COLO829 (cell line): ENCODE measurements at places on chromosomes 7 and 10.
A peak's percentile ranks its signal among the peaks of the same experiment; 100 is the strongest.

GRCh38 chr7:31171216-31171785, 119.2 kb downstream of the ADCYAP1R1 start:
- no peak for DNase-seq

- no peak for DNase-seq
Observed at GRCh38 chr7:81990395-81990794, 220.5 kb upstream of the HGF start.

GRCh38 chr7:137992104-137992549, 9.8 kb downstream of the CREB3L2 start:
- no peak for DNase-seq

DNA sequence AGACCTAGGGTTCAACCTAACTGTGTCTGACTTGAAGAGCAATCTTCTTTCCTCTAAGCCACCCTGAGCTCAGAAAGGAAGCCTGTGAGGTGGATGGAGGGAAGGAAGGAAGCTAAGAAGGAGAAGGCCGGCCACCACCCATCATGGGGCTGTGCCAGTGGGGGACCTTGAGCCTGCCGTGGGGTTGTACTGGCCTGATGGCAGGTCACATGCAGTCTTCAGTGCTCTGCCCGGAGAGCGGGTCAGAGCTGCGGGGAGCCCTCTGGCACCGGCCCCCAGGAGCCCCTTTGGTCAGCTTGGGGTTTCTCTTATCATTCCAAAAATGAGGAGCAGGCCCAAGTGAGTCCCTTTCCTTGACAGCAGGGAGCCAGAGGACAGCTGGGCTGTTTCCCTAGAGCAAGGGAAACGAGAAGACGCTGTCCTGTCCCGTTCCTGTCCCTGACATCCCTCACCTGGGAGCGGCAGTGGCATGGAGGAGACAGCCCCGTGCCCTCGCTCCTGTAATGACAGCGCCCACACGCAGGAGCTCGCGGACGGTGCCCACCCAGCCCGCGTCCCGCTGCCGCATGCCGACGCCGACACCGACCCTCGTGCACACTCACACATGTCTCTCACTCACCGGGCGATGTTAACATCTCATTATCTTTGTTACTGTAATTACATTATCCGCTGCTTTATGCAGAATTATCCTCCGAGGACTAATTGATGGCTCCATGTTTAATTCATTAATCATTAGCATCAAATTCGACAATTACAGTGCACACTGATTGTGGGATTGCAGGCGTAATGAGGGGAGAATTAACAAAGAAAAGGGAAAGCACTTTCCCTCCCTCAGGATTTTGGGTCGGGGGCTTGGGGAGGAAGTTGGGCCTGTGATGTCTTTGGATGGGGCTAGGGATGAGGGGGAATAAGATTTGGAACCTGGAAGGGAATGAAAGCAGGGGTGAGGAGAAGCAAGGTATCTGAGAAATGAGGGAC, 31.3 kb downstream of the GBX1 start:
- no peak for DNase-seq

- no peak for DNase-seq
Observed at GRCh38 chr10:129760416-129760815, 203.7 kb downstream of the EBF3 start.

GRCh38 chr7:149845257-149845980, 7.2 kb downstream of the ZNF862 start:
- no peak for DNase-seq

DNA sequence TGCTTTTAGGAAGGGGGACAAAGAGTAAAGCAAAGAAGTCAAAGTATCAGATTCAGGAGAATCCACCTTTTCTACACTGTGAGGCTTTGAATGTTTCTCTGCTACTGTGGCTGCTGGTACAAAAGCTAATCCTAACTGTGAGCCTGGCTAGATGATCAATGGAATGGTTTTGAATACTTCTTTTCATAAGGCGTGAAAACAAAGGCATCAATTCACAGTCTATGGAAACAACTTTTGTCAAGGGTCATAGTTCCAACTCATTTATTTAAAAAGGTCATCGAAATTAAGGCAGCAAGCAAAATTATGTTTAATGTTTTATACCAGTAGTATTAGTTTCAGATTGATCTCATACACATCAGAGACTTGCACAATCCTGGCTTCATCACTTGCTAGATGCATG, 118.1 kb downstream of the CTTNBP2 start:
- peak; percentile 40 for DNase-seq

DNA sequence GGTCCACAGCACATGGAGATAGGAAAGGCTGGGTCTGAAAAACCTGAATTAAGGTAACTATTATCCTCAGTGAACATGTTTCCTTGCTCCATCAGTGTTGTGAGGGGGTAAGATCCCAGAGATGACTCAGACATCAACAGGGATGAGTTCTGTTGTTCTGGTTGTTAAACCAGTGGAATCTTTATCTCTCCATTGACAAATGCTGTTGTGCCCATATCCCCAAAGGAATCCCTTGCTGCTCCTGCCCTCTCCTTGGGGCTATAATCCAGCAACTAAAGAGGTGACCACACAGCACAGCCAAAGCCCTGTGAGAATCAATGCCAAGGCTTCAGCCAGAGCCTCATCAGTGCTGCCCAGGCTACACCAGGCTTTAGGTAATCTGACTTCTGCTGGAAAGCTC, 113.4 kb downstream of the JAZF1 start:
- no peak for DNase-seq

DNA sequence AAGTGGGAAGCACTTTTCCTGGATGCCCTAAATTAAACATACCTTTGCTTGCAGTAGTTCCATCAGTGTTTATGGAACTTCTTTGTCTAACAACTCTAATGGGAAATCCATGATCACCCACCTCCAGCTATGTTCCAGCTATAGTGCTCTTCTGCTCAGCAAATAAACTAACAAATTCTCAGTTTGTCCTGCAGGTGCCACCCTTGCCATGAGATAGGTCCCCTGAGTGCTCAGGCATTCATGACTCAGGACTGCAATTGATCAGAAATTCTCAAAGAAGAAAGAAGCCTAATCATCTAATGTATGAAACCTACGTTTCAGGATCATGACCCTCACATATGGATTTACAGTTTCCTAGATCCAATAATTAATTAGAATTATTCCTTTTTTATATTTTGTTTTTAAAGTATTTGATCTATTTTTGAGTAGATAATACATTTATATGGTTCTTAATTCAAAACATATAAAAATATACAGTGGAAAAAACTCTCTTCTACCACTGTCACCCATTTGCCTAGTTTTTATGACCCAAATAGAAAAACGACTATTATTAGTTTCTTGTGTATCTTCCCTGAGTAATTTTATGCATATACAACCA, 48.7 kb upstream of the DYNC1I1 start:
- DNase-seq = peak; percentile 82

GRCh38 chr7:101868191-101868950, 50.9 kb downstream of the CUX1 start:
- DNase-seq = no peak

DNA sequence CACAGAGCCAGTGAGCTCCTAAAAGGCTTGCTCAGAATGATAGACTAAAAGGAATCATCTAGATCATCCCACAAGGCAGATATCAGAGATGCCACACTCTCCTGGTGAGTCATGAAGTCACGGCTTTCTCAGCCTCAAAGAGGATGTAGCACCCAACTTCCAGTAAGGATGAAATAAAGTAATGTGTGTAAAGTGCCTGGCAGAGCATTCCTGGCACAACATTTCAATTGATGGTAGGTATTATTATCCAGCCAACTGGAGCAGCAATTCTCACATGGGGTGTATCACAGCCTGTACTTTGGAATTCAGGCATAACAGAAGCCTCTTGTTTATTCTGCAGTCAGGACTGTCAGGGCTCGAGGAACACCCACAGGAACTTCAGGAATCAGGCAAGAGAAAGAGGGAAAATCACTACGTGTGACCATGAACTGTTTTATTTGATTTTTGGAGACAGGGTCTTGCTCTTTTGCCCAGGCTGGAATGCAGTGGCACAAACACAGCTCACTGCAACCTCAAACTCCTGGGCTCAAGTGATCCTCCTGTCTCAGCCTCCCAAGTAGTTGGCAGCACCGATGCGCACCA, 5.3 kb upstream of the NAT16 start:
- DNase-seq = peak; percentile 97

- no peak for DNase-seq
Observed at GRCh38 chr10:71747039-71747531, 26.2 kb downstream of the VSIR start.

DNA sequence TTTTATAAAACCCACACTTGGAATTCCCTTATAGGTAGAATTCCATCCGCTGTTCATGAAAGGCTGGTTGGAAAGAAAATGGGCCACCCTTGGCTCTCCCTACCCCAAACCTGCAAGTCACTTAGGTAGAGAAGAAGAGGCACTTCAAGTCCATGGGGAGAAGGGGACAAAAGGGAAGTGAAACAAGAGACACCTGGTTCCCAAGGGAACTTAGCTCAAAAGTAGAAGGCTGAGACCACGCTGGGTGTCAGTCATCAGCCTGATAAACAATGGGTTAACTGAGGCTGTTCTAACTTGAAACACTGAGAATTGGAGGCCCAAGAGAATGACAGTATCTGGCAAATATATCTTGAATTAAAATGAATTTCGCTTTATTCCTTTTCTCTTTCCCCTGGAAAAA, 330.8 kb upstream of the NFE2L3 start:
- no peak for DNase-seq

GRCh38 chr7:17600340-17600752, 301.9 kb downstream of the AHR start:
- DNase-seq = peak; percentile 92

GRCh38 chr7:6436385-6436685, 11.4 kb downstream of the DAGLB start:
- no peak for DNase-seq

GRCh38 chr7:99617192-99617781, 541 bp downstream of the ZSCAN25 start:
- no peak for DNase-seq

DNA sequence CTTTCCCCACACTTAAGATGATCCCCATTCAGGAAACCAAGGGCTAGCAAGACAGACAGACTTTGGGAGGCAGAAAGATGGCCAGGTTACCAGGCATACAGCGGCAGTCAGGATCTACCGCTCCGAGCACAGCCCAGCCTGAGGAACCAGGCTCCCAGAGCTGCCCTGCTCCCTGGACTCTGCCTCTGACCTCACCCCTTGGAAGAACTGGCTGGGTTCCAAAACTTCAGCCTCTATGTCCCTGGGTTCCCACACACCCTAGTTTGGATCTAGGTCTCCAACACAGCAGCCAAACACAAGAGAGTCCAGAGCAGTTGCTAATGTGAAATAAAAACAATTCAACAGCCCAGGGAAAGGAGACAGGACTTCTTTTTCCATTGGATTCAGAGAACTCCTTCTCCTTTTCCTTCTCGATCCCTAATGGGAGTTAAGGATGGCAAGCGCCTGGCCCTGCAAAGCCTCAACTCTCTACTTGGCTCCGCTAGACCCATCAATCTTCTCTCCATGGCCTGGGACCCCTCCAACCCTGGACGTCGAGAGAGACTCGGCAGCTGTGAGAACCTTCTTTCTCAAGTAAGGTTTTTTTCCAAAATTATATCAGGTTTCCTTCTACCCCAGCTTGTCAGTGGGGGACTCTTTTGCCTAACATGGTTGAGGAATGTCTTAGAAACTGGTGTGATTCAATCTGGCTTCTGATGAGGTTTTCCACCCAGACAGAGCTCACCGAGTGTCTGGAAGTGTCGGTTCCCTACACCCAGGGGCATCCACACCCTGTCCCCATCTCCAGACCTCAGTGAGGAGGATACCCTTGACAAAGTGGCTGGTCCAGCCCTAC, 219.6 kb downstream of the KCNMA1 start:
- no peak for DNase-seq

DNA sequence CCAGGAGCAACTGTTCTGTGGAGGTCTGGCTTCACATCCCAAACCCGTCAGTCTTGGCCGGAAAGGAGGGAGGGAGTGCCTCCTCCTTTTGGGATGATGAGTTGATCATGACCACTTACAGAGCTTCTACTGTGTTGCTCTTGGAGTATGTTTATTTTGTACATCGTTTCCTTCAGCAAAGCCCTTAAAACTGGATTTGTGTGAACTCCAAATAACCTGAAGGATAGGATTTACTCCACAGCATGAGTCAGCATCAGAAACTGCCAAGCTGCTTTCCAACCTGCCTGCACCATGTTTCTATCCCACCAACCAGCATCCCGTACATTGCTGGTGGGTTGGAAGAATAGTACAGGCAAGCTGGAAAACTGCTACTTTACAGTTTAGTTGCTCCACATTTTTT, 3.5 kb downstream of the CCDC201 start:
- DNase-seq = no peak

DNA sequence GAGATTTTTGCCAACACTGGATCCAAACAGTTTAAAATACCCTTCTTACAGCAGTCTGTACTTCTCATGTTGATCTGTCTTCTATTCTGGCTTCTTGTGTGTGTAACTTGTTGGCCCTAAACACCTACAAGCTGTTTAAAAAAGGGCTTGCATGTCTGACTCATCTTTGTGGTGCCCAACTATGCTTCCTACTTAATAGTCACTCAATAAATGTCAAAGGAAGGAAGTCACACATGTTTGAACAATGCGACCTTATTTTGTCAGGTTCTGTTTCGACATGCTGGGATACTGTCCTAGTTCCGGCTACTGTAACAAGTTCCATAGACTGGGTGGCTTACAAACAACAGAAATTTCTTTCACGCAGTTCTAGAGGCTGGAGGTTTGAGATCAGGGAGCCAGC, 9.4 kb upstream of the GRK5 start:
- DNase-seq = peak; percentile 51

DNA sequence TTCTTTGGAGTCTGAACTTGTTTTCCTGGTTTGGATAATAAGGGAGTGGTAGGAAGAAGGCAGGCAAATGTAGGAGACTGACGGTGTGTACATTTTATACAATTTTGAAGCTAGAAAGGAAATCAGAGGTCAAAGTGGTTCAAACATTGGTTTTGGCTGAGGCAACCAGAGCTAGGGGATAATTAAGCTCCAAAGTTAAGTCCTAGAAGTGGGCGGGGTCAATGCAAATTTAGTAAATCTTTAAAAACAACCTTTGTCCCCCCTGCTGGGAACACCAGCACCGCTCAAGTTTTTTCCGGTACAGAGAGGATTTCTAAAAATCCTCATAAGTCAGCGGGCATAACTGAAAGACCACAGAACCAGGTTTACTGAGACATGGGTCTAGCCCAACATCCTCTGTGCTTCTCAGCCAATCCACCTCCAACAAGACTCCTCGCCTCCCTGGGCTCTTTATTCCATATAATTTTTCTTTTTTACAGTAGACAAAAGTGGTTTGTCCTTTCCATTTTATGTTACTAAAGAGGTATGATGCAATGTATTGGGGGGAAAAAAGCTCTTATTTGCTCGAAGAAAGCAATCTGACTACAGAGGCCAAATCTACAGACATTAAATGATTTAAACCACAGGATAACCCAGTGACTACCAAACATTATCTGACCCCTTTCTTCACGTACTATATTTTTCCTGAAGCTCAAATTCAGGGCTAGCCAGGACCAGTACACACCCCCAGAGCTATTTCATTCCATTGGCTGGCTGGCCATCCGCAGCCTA, 1.6 kb downstream of the GLUD1 start:
- DNase-seq = peak; percentile 2

GRCh38 chr7:137953665-137954470, 48.0 kb downstream of the CREB3L2 start:
- peak; percentile 69 for DNase-seq

DNA sequence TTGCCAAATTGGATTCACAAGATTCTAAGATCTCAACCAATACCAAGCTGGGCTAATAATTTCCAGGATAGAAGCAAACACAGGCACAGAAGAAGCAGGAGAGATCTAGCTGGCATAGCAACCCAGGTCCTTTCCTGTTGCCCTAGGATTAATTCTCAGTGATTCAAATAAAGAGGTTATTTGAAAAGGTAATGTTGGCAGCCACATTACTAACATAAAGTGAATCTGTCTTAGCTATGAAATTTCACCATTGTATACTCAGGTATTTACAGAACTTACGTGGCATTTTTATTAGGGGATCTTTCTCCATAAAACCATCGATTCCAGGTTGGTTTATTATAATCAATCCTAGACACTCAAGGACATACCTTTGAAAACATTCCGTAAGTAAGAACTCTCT, 379.3 kb upstream of the POM121L12 start:
- DNase-seq = no peak
